ENCODE measurements at places on chromosomes 6 and 20.
A peak's percentile ranks its signal among the peaks of the same experiment; 100 is the strongest.

GRCh38 chr20:13298692-13299373, 77.8 kb downstream of the ISM1 start:
- no peak for DNase-seq

GRCh38 chr20:45091366-45091765, 9.6 kb downstream of the KCNS1 start:
- DNase-seq, result no peak

GRCh38 chr20:51363378-51363777, 179.1 kb downstream of the NFATC2 start:
- DNase-seq, result no peak

GRCh38 chr20:61442075-61442670, 190.1 kb downstream of the CDH4 start:
- no peak for DNase-seq

GRCh38 chr6:82397962-82398692, 34.5 kb downstream of the TPBG start:
- no peak for DNase-seq

DNA sequence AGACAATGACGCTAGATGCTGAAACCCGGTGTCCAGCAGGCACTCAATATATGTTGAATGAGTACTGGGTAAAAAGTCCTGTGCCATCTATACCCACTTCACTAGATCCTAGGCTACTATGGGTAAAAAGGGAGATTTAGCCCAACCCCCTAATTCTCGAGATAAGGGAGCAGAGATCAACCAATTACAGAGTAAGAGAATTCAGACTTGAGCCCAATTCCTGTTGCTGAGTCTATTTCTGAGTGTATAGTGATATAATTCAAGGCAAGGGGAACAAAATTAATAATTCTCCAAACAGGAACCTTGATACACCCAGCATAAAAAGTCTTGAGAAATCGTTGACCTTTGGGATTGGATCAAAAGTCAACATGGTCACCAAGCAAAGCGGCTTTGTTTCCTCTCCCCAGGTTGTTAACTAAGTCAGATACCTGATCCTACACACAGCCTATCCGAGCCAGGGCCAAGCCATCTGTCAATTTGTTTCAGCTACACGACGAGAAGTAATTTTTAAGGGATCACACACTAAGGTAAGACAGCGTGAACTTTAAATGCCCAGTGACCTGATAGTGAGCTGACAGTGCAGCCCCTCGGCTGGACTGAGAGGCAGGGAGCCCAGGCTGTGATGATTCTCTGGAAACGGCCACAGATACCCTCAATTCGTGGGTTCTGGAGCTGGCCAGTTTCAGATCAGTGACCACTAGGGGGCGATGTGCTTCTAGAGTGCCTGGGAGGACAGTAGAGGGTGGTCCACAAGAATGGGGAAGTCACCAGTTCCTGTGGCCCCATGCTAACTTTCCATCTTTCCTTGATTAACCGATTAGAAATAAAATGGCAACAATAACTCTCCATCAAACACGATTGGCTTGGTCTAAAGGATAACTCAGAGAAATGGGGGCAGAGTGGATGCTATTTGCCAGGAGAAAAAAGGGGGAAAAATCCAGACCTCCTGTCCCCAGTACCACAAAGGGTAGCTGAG, 46.2 kb downstream of the SLC22A23 start:
- DNase-seq, result peak; percentile 97

DNA sequence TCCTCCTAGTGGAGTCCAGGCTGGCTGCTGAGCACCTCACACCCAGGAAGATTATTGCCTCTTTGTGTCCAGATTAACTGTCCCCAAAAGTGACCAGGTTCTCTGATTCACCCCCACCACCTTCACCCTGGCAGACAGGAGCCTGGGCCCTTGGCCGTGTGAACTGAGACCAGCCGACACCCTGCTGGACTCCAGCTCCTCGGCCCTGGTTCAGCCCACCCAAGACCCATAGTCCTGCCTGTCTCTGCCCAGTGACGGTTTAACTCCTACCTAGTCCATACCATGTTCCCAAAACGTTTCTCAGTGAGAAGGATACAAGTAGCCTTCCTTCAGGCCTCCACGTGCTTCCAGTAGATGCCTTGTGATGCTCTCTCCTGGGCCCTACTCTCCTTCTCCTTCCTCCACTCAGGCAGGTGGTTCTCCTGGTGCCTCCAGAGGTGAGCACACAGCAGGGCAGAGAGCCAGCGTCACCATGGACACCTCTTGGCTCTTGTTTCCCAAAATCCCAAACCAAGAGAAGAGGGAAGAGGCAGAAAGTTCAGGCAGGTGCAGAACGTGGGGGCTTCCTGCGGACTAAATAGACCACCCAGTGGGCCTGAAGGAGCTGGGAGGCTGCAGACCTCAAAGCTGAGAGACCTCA, 134.4 kb upstream of the CST7 start:
- DNase-seq, result no peak

DNA sequence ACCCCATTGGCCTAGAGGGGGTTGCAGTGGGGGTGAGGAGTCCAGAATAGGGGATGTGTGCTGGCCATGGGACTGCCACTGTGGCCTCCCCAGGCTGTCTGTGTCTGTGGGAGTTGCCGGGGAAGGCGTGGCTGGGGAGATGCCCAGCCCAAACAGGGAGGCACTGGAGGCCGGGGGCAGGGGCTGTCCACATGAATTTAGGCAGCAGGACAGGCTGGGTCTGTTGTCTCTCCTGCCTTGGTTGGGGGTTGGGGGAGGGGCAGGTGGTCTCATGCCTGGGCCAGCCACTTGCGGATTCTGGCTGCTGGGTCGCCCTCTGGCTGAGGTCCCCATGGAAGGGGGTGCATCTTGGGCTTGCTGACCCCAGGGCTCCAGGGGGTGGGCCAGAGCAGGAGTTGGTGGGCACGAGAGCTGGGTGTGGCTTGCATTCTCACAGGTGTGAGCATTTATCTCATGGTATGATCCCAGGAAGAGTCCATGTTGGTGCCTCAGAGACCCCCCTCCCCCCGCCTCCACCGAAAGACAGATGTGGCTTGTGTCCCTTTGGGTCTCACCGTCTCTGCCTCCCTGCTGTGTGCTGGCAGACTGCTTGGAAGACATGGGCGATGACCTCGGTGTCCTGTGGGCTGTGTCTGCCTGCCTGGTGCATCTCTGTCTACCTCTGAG, 4.0 kb downstream of the SOX18 start:
- peak; percentile 27 for DNase-seq

DNA sequence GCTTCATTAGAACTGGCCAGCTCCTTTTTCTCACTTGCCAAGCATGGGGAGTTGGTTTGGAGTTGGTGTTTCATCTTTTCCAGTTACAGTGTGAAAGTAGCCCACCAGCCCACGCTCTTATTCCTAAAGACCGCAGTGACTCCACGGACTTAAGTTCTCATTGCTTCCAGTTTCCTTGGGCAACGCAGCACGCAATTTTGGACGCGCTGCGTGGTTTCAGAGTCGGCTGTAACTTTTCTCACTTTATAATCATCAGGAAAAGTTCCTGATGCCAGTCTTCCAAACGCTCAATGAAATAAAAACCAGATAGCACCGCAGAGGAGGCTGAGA, 381 bp upstream of the PEX7 start:
- DNase-seq, result no peak

GRCh38 chr20:4127344-4127743, 112.0 kb upstream of the RNF24 start:
- no peak for DNase-seq

GRCh38 chr20:38133680-38134426, 31.2 kb downstream of the TGM2 start:
- no peak for DNase-seq

- no peak for DNase-seq
Measured at GRCh38 chr20:15767999-15768741, 805.1 kb downstream of the KIF16B start.

DNA sequence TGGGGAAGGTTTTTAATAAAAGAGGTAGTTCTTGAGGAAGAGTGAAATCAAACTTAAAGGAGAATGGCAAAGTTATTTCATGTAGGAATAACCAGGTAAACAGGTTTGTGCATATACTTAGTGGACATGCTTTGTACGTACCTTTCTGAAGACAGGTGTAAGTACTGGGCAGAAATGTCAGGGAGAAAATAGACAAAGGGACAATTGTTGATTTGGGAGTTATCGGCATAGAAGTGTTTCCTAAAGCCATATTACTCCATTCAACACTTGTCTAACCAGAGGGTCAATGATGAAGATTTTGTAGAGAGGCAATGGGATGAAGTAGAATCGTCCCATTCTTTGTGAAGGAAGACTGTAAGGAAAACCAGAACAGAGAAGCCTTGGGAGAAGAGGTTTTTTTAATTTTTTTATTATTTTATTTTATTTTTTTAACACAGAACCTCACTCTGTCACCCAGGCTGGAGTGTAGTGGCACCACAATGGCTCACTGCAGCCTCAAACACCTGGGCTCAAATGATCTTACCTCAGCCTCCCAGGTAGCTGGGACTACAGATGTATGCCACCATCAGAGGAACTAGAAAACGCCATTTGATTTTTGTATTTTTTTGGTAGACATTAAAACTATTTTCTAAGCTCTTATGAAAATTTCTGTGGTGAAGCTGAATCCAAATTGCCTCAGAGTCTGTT, 18.0 kb downstream of the SMAP1 start:
- DNase-seq, result no peak

DNA sequence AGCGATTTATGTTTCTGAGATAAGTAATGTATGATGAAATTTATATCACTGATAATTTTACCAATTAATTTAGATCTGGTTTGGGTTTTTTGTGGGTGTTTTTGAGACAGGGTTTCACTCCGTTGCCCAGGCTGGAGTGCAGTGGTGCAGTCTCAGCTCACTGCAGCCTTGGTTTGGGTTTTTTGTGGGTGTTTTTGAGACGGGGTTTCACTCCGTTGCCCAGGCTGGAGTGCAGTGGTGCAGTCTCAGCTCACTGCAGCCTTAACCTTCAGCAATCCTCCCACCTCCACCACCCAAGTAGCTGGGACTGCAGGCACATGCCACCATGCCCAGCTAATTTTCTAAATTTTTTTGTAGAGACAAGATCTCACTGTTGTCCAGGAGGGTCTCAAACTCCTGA, 13.0 kb downstream of the MRS2 start:
- no peak for DNase-seq

GRCh38 chr6:14543971-14544585, 426.5 kb downstream of the CD83 start:
- no peak for DNase-seq

DNA sequence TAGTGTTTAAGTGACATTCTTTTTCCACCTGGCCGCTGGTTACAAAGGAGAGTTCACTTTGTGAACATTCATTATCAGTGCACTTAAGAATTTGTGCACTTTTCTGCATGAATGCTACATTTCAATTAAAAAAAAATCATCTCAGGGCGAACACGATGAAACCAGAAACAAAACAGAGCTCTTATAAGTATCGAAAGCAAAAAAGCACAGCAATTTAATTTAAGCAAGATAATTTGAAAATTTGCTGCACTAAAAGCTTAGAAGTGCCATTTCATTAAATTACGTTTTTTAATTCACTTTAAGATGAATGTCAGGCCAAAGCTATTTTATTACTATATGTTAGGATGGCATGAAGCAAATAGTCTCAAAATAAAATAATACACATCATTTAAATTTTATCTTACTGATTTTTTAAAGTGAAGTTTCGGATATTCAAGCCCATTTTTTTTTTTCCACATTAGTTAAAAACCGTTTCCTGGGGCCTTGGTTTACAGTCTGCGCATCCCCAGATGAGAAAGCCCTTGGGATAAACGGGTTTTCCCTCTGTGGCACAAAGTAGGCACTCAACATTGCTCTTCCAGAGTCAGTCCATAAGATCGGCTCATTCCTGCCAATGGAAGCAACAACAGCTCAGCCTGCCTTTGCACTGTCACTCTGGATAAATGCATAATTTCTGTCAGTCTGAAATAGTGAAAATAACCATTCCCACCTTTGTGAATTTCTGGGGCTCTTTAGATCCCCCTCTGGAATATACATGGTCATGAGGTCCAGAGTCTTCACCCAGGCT, 80.1 kb downstream of the FYN start:
- DNase-seq, result no peak

GRCh38 chr20:56211051-56211450, 37.5 kb upstream of the MC3R start:
- no peak for DNase-seq

GRCh38 chr6:123668965-123669591, 32.3 kb upstream of the TRDN start:
- DNase-seq, result no peak

DNA sequence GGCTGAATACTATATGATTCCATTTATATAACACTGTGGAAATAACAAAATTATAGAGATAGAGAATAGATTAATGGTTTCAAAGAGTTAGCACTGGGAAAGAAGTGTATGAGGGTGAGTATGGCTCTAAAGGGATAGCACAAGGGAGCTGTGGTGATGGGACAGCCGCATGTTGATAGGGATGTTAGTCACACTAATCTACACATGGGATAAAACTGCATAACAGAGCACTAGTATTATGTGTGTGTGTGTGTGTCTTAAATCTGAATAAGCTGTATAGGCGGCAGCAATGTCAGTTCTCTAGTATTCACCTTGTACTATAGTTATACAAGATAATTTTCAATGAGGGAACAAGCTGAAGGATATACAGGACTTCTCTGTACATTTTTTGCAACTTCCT, 5.8 kb downstream of the CGA start:
- DNase-seq, result no peak

DNA sequence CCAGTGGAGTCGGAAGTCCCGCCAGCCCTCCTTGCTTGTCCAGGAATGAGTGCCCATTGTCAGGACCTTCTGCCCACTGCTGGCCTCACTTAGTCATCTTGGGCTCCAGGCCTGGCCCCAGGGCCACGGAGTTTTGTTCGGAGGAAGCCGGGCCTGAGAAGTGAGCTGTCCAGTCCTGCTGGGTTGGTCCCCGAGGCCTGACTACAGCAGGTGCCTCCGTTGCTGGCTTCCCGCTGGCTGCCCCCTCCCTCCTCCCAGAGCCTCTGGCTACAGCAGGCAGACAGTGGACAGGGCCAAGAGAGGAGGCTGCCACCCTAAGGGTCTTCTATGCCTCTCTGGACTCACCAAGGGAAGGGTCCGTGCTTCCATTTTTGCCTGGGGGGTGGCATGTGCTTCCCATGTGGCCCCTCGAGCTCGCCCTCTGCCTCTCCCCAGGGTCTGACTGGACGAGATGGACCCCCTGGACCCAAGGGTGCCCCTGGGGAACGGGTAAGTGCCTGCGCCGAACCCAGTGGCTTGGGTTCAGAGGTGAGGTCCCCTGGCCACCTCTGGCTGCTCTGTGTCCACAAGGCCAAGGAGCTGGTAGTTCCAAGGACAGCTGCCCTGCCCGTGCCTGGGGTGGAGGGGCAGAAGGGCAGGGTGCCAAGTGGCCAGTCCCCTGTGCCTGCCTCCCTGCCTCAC, 2.8 kb downstream of the COL9A3 start:
- no peak for DNase-seq

Data from GM23338 (cell line).